ENCODE measurements at places on chromosomes 12 and 14.
A peak's percentile ranks its signal among the peaks of the same experiment; 100 is the strongest.

GRCh38 chr12:51238037-51238509 lies 553 bp upstream of the DAZAP2 start:
- DNase-seq = no peak

- no peak for DNase-seq
Observed at GRCh38 chr14:76277586-76278130, 98.3 kb upstream of the ESRRB start.

DNA sequence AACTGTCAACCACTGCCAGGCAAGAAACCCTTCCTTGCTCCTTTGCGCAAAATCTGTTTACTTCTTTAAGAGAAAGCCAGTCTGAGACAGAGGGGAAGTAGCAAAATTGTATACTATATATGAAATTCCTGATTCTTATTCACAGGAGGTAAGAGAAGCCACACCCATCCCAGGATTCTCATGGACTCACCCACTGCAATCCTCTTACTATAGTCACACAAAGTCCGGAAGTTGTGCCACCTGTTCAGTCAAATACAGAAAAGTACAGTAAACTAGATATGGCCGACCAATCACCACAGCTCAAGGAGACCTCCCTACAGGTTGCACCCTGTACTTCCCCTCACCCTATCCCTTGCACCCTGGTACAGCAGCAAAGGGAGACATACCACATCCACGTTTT lies 2.9 kb downstream of the PRMT5 start:
- no peak for DNase-seq

GRCh38 chr14:100836941-100837804 lies 11.3 kb downstream of the MEG3 start:
- no peak for DNase-seq

GRCh38 chr14:22485178-22485577 lies 103.8 kb downstream of the DAD1 start:
- DNase-seq = no peak

DNA sequence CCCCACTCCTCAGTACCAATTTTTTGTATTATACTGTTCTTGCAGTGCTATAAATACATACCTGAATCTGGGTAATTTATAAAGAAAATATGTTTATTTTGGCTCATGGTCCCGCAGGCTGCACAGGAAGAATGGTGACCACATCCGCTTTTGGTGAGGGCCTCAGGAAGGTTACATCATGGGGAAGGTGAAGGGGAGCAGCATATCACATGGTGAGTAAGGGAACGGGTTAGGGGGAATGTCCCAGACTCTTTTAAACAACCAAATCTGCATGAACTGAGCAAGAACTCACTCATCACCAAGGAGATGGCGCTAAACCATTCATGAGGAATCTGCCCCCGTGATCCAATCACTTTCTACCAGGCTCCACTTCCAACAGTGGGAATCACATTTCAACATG lies 40.0 kb downstream of the OSBPL8 start:
- DNase-seq = peak; percentile 20

All from hematopoietic multipotent progenitor cell (in vitro differentiated cells).